GM12891 (cell line): ENCODE measurements at places on chromosomes 16 and 17.
A peak's percentile ranks its signal among the peaks of the same experiment; 100 is the strongest.

DNA sequence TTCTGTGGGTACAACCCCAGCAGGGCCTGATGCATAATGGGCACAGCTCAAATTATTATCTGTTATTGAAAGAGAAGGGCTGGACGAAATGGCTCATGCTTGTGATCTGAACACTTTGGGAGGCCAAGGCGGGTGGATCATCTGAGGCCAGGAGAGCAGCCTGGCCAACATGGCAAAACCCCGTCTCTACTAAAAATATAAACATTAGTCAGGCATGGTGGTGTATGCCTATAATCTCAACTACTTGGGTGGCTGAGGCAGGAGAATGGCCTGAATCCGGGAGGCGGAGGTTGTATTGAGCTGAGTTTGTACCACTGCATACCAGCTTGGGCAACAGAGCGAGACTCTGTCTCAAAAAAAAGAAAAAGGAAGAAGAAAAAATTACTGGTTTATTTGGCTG, 100.7 kb downstream of the ABCC1 start:
- no peak for DNase-seq

DNA sequence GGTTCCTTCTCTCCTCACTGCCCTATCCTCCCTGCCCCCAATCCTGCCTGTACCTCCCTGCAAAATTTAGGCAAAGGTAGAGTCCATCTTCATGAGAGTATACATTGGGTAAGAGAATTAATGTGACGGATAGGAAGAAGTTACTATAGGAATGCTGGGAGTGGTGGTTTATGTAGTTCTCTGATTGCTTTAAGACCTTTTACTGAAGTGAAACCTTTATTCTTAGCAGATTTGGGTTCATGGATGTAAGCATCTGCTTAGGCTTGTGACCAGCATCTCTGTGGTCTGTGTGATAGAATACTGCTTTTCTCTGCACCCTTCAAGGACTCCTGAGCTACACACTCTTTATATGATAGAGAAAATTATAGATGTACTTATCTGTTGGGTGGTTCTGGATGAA, 127.3 kb downstream of the PRKCA start:
- DNase-seq: no peak

GRCh38 chr17:76492123-76492988, 8.9 kb downstream of the RHBDF2 start:
- peak; percentile 51 for DNase-seq

GRCh38 chr17:72264682-72265405, 144.0 kb downstream of the SOX9 start:
- no peak for DNase-seq

DNA sequence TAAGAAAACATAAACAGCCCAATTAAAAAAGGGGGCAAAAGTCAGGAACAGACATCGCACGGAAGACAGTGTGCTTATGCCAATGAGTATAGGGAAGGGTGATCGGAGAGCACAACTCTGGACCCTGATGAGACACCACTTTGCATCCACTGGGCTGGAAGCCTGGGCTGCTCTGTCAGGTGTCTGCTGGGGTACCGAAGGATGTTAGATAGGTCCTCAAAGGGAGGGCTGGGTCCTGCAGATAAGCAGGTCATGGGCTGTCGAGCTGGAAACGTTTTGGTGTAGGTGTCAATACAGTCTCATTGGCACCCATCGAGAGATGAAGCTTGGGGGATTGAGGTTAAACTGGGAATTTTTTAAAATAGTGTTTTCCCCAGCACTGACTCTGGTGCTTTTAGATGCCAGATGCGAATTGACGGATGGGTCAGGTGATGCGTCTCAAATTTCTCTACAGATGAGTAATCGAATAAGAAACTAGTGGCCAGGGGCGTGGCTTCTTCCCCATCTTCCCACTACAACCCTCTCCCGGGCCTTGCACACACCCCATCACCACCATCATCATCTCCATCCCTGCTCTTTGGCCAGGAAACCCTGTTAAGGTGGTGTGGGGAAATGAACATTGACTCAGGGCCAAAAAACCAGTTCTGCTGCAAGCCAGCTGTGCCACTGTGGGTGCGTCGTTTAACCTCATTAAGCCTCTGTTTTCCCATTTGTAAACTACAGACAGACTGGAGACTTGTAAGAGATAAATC, 47.8 kb upstream of the IRF8 start:
- no peak for DNase-seq

GRCh38 chr16:86836503-86837129, 258.3 kb downstream of the FOXL1 start:
- DNase-seq: no peak

GRCh38 chr17:3003296-3004149, 59.9 kb downstream of the OR1D5 start:
- peak; percentile 58 for DNase-seq

DNA sequence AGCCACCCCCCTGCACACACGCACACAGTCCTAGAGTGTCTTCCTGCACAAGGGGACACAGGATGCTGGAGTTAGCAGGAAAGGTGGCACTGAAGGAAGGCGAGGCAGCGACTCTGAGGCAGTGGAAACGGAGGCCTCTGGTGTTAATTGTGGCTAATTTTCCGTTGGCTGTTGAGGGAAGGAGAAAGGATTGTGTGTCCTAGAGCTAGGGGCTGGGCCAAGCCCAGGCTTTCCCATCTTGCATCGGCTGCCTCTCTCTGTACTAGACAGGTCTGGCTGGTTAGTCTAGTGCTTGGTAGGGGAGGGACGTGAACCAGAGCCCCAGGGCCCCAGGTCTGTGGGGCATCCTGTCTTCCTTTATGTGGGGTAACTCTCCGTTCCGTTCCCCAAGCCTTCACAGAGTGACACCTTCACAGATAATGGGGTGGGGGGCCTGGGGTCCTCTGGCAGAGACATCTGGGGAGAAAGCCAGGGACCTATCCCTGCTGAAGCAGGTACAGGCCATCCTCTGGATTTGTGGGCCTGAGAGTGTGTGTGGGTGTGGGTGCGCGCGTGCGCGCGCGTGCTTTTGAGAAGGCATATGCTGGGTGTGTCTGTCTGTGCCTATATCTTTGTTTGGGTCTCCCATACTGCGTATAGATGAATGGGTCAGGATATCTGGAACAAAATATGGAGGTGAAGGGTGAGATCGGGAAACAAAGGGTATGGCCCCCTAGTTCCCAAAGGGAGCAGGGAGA, at the start of gene CHD3:
Gene CHD3 (plus strand): TSS at position 606 of the 737 bp plus-strand sequence. CDS start 212 bp downstream, outside the sequence.
- no peak for DNase-seq
